ENCODE measurements at places on chromosomes 7 and 10.

- no peak for DNase-seq
These were observed 85.5 kb downstream of the ETV1 start for GRCh38 chr7:13904007-13904406.

DNA sequence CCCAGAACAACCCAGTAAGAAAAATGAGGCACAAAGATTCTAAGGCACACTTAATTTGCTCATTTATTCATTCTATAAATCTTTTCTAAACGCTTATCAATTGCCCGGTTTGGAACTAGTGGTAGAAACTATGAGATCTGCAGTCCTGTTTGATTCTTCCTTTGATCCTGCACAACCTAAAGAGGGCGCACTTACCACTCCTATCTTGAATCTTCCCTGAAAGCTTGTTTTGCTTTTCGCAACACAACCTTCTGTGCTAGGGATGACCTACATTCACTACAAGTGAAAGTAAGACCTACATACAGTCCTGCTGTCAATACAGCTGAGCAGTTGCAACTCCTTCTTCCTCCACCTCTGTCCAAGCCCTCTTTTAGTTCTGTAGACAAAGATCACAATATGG lies 12.6 kb upstream of the ARL4A start:
- DNase-seq, result no peak

GRCh38 chr10:36412942-36413341 lies 712.5 kb upstream of the ANKRD30A start:
- no peak for DNase-seq

- DNase-seq, result no peak
These were observed 626 bp upstream of the BMS1 start for GRCh38 chr10:42781893-42782445.

DNA sequence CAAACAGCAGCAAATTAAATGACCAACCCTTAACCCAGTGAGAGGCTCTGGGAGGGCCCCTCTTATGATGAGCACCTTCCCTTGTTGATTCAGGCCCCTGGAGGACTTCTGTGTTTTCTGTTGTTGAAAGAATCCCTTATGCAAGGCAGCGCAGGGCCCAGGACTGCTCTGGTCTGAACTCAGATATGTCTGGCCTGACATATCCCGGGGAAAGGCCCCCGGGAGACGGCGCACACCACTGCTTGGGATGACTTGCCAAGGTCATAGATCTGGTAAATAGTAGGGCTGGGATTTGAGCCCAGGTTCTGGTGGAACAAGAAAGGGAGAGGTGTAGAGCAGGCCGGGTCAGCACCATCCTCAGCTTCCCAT lies 124.0 kb downstream of the AOAH start:
- DNase-seq, result no peak

- no peak for DNase-seq
These were observed 144.0 kb upstream of the ASAH2 start for GRCh38 chr10:50395271-50395670.

DNA sequence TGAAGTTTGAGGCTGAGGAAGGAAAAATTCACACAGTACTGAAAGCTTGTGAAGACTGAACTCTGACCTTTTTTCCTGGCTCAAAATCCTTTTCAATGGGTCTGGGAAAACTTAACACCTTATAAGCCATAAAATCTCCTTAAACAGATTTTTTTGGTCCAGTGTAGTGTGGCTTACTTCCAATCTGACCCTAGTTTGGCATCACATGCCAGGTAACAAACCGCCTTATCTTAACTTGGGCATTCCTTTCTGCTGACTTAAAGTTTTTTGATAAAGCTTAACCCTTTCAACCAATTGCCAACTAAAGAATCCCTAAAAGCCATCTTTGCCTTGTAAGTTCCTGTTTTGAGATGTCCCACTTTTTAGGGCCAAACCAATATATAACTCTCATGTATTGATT lies 13.2 kb upstream of the ITPRID1 start:
- no peak for DNase-seq

GRCh38 chr10:17643339-17643754 lies 604 bp upstream of the STAM start:
- DNase-seq, result peak; percentile 38

- no peak for DNase-seq
These were observed 56.3 kb downstream of the CACUL1 start for GRCh38 chr10:118698421-118698820.

DNA sequence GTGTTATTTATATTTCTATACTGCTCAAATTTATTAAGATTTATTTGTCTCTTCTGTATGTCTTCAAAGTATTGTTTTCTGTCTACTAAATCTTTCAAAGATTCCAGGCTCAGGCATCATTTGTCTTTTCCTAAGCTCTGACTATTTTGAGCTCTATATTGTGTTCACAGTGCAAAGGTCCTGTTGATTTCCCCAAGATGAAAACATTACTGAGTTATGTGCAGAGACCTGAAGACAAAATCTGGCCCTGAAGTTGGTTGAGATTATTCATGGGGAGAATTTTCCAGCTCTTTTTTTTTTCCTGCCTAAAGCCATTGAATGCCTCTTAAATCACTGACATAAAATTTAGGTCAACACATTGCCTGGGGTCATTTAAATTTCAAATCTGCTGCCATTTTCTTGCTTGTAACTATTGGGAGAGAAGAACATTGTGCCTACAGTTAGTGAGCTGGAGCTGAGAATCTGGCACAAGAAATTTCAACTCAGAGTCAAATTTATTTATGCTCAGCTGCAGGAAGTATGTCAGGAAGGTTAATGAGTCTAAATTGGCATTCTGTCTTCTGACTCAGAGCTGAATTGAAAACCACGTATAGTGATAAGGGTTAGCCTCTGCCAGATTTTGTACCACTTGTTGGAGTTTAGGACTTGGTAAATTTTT lies 31.6 kb downstream of the CSTF2T start:
- no peak for DNase-seq

- no peak for DNase-seq
These were observed 171.9 kb downstream of the PRKG1 start for GRCh38 chr10:51246156-51246555.

GRCh38 chr7:144529269-144529926 lies 125.9 kb upstream of the NOBOX start:
- DNase-seq, result no peak
